Caudate nucleus (tissue), 63 donors: ENCODE measurements at places on chromosomes 6 and 20.

GRCh38 chr6:39143238-39143930 lies 28.4 kb upstream of the SAYSD1 start:
- no peak for DNase-seq

DNA sequence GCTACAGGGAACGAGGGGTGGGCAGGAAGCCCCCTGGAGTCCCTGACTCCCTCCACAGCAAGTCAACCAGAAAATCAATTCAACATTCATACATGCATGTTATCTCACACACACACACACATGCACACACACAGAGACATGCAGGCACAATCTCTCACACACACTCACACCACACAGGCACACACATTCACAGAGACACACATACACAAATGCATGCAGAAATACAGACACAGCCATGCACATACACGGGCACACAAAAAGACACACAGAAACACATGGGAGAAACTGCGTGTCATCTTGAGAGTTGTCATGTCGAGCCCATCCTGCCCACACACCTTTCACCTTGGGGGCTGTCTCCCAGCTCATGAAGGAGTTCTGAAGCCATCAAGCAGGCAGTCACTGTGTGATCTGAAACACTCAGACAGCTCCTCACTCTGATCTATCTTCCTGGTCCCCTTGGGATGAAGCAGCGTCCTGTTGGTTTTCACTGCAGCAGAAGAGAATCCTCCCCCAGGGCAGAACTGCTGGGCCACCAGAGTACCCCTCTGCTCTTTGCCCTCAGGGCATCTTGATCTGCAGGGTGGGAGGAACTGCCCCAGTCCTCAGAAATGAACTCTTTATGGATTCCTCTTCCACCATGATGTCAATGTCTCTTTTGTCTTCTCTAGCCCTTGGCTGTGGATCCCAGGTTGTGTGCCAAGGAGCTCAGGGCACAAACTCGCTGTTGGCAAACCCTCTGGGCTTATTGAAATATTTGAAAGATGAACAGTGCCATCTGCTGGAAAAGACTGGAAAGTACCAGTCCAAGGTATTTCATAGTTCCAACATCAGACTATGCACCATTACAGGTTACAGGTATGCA lies 8.8 kb downstream of the RAET1L start:
- DNase-seq: peak; percentile 66

GRCh38 chr6:108838101-108838717 lies 10.0 kb upstream of the ARMC2 start:
- no peak for DNase-seq

GRCh38 chr6:13454286-13455221 lies 32.8 kb downstream of the GFOD1 start:
- peak; percentile 82 for DNase-seq

DNA sequence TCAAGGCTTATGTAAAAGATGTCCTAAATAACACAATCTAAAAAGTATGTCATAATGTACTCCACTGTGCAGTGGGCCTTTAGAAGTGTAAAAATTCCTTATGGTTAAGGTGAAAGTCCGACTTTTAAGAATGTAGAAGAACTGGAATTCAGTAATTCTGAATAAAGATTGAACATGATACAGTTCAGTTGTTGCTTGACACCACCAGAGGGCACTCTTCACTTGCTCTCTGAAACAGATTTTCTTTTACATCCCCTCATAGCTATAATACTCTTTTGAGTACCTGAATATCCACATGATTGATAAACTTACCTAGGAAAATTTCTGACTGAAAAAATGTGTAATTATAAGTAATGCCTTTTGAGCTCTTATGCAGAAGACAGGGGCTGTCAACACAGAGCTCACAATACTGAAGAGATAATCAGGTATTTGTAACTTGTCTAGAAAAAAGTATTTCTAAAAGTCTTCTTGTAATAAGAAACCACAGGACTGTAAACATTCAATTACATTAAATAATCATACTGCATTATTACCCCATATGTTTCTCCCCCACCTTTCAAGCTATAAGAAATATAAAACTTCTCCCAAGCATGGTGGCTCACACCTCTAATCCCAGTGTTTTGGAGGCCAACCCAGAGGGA lies 92.1 kb downstream of the POPDC3 start:
- no peak for DNase-seq

GRCh38 chr6:134379076-134379475 lies 61.2 kb upstream of the SGK1 start:
- DNase-seq: no peak

- no peak for DNase-seq
Observed at GRCh38 chr20:32316667-32317066, 39.2 kb downstream of the KIF3B start.

- no peak for DNase-seq
Observed at GRCh38 chr6:9140951-9141460, 705.7 kb upstream of the SLC35B3 start.

GRCh38 chr6:144675231-144675861 lies 390.2 kb downstream of the UTRN start:
- no peak for DNase-seq

GRCh38 chr20:48285656-48286055 lies 500.4 kb upstream of the SULF2 start:
- DNase-seq: no peak

- no peak for DNase-seq
Observed at GRCh38 chr6:100461917-100462705, 2.6 kb downstream of the SIM1 start.

DNA sequence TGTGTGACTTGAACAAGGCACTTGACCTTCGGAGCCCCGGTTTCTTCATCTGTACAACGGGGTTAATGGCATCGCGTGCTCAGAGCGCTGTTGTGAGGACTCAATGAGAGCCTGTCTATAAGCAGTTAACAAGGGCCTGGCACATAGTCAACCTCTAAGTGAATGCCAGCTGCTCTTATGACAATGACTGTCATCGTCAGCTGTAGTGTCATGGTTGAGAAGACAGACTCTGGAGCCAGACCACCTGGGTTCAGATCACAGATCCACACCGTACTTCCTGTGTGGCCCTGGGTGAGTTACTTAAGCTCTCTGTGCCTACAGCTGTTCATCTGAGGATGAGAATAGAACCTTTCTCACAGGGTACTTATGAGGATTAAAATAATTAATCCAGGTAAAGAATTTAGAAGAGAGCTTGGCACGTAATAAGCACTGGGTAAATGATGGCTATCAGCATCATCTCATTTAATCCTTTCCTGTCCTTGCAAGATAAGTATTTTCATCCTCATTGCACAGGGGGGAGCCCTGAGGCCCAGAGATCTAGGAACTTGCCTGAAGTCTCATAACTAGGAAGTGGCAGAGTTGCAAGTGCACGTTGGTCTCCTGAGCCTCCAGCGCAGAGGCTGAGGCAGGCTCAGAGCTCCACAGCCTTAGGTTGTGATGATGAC lies 105.3 kb downstream of the EYA2 start:
- DNase-seq: no peak
